RCC 7860 (cell line): ENCODE measurements at places on chromosomes 1 and 21.

- DNase-seq, result no peak
Observed at GRCh38 chr1:55190109-55190508, 25.1 kb downstream of the USP24 start.

- DNase-seq, result no peak
Observed at GRCh38 chr1:115036814-115037507, 7.3 kb downstream of the TSHB start.

- DNase-seq, result no peak
Observed at GRCh38 chr1:211637066-211637465, 38.4 kb downstream of the NEK2 start.

GRCh38 chr1:2999138-2999537, 22.1 kb upstream of the ACTRT2 start:
- no peak for DNase-seq

- no peak for DNase-seq
Observed at GRCh38 chr1:16924216-16924918, 2.6 kb downstream of the CROCC start.

DNA sequence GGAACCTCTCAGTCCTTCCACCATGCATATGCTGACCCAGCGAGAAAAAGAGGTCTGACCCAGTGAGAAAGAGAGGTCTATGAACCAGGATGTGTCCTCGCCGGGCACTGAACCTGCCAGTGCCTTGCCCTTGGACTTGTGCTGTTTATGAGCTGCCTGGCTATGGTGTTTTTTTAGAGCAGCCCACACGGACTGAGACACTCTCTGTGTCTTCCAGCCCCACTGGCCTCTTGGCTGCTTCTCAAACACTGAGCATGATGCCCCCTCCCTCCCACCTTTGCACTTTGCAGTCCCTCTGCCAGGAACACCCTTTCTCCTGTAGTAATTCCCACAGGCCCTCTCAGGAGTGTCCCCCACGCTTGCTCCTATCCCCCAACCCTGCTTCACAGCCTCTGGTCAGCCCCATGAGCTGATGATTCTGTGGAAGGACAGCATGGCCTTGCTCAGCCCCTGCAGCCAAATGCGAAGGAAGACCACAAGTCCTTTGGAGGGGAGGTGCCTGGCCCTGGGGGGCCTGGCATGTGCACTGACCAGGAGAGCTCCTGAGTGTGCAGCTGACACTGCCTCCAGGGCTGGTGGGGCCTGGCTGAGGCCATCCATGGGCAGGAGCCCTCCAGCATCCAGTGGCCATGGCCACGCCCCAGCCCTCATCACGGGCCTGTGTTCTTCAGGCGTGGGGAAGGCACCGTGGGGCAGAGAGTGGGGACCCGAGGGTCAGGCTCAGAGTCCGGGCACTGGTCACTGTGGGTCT, 23.8 kb downstream of the WNT3A start:
- DNase-seq, result no peak

- no peak for DNase-seq
Observed at GRCh38 chr1:34850382-34850781, 9.2 kb downstream of the SMIM12 start.

GRCh38 chr21:40466893-40467483, 380.0 kb downstream of the DSCAM start:
- DNase-seq, result no peak

- no peak for DNase-seq
Observed at GRCh38 chr1:58687516-58687915, 12.3 kb downstream of the MYSM1 start.

DNA sequence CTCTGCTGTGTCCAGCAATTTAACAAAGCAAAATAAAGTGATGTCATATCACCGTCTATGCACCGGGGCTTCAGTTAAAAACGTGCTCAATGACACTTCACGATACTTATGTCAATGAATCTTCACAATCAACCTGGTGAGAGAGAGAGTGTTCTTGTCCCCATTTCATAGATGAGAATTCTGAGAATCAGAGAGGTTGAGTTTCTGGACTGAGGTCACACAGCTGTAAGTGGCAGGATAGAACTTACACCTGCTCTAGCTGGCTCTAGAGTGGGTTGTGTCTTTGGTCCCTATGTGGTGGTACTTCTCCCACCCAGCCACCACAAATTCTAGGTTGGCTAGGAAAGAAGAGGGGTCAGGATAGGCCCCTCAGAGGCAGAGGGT, 5.2 kb downstream of the NTRK1 start:
- DNase-seq, result no peak

DNA sequence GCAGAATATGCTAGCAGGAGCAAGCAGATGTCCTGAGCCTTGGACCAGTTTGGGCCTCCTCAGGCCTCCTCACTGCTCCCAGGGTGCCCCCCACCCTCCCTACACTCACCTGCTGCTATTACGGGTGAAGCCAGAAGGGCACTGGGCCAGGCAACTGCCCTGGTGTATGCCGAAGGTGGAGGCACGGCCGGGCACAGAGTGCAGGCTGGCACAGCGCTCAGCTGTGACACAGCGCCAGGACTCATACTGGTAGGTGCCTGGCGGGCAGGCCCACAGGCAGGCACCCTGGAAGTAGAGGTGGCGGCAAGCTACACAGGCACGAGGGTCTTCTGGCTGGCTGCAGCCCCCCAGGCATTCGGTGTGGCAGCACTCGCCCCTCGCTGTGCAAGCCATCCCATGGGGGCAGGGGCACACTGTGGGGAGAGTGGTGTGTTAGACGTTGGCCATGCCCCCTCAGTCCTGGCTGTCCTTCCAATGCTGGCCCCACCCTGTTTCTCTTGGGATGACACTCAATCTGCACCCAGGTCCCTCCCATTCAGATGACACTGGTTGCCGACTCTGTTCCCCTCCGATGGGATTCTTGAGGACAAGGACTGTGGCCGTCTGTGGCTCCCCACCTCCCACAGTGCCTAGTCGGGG, 7.0 kb downstream of the INSRR start:
- no peak for DNase-seq

- DNase-seq, result no peak
Observed at GRCh38 chr1:179817056-179817455, 60.5 kb downstream of the TOR1AIP2 start.

DNA sequence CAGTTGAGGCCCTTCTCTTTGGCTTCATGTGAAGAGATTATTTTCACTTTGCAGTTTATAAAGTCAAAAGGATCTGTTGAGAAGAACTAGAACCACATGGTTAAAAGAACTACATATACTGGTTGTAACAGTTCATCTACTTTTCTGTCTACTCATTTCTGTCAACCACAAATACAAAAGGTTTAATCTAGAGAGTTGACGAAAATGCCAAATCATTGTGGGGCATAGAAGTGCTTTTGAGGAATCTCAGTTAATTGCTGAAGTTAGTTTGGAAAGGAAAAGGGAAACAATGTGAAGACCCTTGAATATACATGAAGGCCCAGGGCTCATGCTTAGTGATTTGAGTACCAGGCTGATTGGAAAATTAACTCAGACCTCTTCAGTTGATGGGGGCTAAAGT, 415.7 kb upstream of the ZP4 start:
- no peak for DNase-seq

DNA sequence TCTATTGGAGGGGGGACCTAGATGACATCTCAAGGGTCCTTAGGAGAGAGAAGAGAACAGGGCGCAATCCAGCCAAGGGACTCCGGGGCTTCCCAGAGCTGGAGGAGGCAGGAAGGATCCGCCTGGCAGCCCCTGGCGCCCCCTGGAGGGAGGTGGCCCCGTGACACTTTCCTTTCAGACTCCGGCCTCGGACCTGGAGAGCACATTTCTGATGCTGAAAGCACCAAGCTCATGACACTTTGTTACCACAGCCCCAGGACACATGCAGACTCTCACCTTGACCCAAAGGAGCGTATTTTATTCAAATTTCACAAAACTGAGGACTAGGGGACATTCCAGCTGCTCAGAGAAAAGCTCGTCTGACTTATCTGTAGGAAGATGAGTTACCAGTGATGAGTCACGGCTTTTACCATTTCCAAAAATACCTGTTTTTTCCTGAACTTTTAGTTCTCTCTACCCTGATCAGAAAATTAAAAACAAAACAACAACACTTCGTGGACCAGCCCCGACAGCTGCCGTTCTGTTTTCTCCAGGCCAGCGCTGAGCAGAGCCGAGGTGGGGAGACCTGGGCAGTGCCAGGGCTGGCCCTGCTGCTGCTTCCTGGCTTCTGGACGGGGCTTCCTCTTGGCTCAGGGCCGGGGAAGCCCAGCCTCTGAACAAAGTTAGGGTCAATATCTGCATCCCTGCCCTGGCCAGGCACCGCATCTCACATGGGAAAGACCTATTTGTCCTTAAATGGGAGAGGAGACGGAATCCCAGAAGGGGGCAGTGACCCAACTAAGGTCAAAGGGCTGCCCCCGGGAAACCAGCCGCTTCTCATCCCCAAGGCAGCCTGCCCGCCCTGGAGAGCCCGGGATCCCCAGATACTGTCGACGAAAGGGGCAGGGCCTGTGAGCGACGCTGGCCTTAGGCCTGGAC, 21.6 kb upstream of the POFUT2 start:
- DNase-seq, result peak; percentile 63

GRCh38 chr1:187010571-187011309, 182.0 kb downstream of the PLA2G4A start:
- no peak for DNase-seq

GRCh38 chr1:243851257-243851756, 1.3 kb upstream of the AKT3 start:
- no peak for DNase-seq

DNA sequence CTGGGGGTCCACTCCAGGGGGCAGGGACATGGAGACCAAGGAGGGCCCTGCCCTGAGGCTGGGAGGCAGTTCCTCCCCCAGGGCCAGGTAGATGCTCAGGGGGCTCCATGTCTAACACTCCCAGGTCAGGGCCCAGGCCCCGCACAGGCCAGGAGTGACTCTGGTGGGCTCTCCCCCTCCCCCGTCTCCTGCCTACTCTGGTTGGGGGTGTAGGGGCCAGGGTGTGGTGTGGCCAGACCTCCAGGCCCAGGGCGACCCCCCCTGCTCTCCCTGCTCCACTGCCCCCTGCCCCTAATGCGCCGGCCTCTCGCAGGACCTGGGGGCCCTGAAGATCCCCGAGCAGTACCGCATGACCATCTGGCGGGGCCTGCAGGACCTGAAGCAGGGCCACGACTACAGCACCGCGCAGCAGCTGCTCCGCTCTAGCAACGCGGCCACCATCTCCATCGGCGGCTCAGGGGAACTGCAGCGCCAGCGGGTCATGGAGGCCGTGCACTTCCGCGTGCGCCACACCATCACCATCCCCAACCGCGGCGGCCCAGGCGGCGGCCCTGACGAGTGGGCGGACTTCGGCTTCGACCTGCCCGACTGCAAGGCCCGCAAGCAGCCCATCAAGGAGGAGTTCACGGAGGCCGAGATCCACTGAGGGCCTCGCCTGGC, 19.7 kb upstream of the CCDC27 start:
- no peak for DNase-seq

- DNase-seq, result no peak
Observed at GRCh38 chr1:192201303-192201702, 43.0 kb downstream of the RGS18 start.

DNA sequence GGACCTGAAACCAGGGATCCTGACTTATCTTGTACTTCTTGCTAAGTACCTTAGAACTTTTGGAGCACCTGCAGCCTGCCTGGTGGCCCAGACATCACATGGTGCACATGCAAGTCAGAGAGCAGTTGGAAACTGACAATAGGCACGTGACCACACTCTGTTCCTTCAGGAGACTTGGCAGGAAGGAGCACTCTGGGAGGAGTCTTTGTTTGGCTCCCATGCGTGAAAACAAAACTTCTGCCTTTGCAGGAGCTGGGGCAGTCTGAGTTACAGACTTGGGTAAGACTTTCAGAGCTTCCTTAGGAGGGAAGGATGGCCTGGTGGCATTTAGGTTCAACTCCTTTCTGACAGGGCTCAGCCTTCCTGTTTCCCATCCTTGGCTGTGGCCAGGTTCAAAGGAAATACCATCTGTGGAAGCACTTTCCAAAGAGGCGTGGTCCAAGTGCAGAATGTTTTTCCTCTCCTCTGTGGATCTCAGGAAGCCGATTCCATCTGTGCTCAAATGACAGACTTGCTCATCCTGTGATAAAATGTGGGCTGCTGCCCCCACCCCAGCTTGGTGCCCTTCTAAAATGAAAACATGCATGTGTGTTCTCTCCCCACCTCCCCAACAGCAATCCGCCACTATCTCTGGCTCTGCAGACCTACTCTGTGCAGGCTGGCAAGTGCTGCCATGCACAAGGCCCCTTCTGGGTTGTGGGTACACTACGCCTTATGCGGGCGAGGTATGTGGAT, 14.1 kb upstream of the ZNF436 start:
- no peak for DNase-seq

GRCh38 chr1:226993814-226994585, 53.9 kb downstream of the COQ8A start:
- no peak for DNase-seq

DNA sequence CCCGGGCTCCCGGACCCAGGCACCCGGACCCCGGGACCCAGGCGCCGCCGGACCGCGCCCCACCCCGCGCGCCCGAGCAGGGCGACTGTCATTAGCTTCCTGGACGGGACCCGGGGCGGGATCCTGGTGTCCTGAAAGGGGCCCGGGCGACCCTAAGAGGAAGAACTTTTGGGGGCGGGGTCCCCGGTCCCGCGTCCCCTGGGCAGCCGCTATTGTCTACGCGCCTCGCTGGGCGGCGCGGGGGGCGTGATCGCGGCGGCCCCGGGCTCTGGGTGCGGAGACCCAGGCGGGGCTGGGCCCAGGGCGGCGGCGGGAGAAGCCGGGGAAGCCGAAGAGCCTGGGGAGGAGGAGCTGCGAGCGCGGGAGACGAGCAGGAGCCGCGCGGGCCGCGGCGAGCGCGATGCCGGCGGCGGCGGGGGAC, 465 bp downstream of the HUNK start:
- DNase-seq, result no peak

DNA sequence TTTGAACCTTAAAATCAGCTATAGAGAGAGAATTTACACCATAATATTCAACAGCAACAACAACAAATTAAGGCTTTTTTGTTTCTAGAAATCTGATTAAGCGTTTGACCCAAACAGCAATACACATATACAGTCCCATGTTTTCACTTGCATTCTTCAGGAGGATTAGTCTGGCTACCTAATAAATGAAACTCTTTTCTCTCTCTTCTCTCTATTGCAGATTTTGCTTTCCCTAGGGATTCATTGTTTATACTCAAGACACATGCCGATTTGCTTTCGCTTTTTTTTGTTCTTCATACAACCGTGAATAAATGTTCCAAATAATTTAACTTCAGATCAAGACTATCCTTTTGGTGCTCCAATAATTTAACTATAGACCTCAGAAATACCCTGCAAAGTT, 162.4 kb upstream of the PTBP2 start:
- DNase-seq, result no peak

- DNase-seq, result no peak
Observed at GRCh38 chr1:36760081-36760480, 274.2 kb downstream of the GRIK3 start.

DNA sequence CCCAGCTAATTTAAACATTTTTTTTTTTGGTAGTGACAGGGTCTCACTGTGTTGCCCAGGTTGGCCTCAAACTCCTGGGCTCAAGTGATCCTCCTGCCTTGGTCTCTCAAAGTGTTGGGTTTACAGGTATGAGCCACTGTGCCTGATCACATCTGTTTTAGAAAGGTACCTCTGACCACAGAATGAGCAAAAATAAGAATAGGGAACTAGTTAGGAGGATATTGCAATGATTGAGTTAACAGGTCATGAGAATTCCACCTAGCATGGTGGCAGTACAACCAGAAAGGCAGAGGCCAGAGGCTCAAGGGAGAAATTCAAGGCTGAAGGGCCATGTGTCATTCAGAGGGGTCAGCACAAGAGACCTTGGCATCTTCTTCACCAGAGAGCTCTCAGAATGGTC, 49.6 kb downstream of the ELAPOR1 start:
- DNase-seq, result no peak

GRCh38 chr1:158255656-158256055, 1.4 kb downstream of the CD1A start:
- DNase-seq, result no peak
